Stimulated activated CD8-positive, alpha-beta memory T cell treated with anti-CD3 and anti-CD28 coated beads, Interleukin-7, amount 100 ng/mL, for 48 hours (primary cell): ENCODE measurements at places on chromosomes 6 and 20.

GRCh38 chr6:99592900-99593299 is 13.7 kb upstream of the PRDM13 start:
- DNase-seq: no peak

- no peak for DNase-seq
Observed at GRCh38 chr6:14463110-14463509, 345.5 kb downstream of the CD83 start.

DNA sequence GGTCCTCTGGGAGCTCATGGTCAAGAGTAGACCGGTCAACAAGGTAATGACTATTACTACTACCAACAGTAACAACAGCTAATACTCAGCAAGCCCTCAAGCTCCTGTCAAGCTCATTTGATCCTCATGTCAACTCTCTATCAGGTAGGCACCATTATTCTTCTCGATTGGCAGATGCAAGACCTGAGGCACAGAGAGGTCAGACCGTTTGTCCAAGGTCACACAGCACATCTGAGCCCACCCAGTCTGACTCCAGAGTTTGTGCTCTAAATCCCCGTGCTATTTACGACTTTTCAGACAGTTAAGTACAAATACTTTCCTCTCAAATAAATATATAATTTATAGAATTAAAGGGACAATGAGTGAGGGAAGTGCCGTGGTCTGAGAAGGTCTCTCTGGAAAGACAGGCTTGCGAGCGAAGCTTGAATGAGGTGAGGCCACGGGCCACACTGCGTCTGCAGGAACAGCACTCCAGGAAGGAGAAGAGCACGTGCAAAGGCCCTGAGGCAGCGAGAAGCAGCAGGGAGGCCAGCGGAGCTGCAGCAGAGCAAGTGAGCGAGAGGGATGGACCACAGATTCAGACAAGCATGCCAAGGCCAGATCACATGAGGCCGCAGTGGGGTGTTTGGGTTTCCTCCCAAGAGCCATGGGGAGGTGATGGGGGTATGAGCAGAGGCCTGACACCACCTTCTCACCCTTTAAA is 117.3 kb downstream of the PREX1 start:
- DNase-seq: no peak

- no peak for DNase-seq
Observed at GRCh38 chr20:50038169-50038568, 55.4 kb downstream of the SNAI1 start.

DNA sequence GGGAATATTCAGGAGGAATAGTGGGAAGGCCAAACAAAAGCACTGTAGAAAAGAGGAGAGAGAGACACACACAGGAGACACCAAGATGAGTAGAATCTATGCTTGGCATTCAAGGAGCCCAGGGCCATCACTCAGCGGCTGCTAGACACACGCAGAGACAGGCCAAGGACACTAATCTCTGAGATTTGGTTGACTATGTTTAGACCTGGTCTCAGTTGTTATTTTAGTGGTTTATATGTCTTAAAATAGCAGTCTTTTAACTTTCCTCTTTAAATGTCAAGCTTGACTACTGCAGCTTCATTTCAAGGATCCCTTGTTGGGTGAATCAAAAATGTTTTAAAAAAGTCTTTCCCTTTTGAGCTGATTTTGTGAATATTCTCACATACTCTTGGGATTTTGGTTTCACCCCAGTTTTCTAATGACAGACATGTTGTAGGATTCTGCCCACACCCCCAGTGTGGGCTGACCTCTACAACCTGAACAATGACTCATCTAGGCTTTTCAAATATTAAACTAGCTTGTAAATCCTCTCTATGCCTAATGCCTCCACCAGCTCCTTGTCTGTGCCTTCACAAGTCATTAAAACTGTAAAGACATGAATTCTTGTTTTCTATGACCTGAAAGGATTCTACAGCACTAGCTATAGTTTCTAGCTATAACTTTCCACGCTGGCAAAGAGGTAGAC is 142.7 kb upstream of the EXOC2 start:
- no peak for DNase-seq

DNA sequence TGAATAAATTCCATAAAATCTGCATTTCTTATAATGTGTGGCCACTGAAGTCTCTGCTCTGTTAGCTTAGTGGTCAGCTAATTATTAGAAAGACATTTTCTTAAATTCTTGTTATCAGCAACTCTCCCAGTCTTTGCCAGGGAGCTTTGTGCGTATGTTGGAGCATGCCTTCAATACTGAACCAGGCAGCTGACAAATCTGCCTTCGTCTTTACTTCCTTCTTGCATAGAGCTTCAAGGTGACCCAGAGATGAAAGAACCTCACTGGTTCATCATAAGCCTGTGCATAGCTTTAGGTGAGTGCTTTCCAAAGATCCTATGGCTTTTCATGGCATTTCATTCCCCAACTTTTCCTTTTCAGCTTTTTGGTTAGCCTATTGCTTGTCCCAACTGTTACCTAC is 43.0 kb upstream of the NELFCD start:
- DNase-seq: no peak

GRCh38 chr6:147154454-147154853 is 49.8 kb upstream of the STXBP5 start:
- DNase-seq: no peak

- no peak for DNase-seq
Observed at GRCh38 chr20:38152175-38152620, 12.9 kb downstream of the TGM2 start.

- no peak for DNase-seq
Observed at GRCh38 chr6:47298475-47298874, 11.2 kb downstream of the TNFRSF21 start.

DNA sequence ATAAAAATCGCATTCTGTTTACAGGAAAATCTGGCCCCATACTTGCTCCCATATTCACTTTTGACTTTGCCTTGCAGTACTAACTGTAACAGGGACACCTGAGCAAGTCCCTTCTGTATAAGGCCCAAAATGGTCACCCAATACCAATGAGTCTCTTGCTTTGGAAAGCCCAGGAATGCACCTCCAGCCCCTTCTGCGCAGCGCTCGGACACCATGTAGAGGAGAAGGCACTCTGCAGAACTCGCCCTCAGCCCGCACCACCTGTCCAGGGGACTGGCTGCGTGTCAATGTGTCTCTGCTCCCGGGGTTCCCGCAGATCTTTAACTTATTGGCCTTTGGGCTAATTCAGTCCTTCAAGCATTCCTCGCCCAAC is 746 bp upstream of the PRND start:
- DNase-seq: no peak

- DNase-seq: peak; percentile 7
Observed at GRCh38 chr6:134352786-134353480, 35.0 kb upstream of the SGK1 start.

DNA sequence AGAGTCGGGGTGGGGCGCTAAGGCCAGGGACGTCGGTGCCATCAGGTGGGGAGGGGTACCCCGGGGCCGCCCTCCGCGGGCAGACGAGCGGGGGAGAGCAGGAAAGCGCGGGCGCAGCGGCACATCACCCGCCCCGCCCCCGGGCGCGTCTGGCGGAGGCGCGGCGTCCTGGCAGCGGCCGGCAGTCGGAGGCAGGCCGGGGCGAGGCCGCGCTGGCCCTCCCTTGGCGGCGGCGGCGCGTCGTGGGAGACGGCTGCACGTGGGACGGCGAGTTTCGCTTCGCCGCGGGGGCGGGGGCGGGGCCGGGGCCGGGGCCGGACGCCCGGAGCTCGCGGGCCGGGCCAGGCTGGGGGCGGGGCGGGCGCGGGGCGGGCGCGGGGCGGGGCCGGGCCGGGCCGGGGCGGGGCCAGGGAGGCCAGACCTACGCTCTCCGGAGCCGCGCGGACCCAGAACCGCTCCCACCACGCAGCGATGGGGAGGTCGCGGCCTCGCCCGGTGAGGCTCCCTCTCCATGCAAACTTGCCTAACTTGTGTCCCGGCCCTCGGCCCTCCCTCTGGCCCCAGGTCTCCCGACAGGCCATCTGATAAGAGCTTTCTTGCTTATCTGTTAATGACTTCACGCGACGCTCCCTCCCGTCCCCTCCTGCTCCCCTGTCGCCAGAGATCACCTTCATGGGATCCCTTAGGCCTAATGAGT is 12.5 kb downstream of the ITPR3 start:
- peak; percentile 19 for DNase-seq

GRCh38 chr6:158507174-158507573 is 52.7 kb upstream of the TMEM181 start:
- DNase-seq: no peak

DNA sequence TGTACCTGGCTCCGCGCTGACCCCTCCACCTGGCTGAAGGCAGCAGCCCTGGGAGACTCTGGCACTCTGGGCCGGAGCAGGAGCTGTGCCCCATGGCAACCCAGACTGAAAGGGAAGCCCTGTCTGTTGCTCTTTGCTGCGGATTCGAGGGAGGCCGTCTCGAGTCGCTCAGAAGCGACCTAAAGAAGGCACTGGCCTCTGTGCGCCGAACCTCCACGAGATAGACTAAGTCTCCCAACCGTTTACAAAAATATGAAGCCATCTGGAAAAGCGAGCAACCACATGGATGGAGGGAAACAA is 10.5 kb upstream of the TBX18 start:
- DNase-seq: no peak

GRCh38 chr6:156389296-156389695 is 387.9 kb upstream of the ARID1B start:
- no peak for DNase-seq

- no peak for DNase-seq
Observed at GRCh38 chr6:16659466-16660156, 101.6 kb downstream of the ATXN1 start.

DNA sequence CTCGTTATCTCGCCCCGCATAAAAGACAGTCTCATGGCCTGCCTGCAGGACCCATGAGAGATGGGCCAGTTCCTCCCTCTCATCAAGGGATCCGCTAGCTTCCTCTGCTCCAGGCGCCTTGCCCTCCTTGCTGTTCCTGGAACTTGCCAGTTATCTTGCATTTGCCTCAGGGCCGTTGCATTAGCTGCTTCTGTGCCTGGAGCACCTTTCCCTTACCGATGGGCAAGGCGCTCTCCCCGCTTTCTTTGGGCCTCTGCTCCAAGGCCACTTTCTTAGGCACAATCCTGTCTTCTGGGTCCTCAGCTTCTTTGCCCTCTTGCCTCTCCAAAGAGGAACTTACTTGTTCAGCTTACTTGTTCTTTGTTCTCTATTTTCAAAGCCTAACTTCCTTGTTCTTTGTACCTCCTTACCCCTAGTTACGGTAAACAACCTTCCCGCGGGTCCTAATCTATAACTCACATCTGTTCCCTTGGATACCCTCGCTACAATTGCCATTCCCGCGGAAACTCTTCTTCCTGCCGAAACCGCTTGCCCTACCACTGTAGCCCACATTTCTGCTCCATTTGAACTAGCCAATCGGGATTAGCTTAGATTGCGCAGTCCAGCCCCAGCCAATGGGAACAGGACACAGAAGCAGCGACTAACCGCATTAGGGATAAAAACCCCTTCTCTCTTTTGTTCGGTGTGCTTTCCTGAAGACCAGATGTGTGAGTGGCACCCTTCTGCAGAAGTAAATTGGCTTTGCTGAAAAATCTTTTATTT is 887 bp upstream of the NSFL1C start:
- no peak for DNase-seq

DNA sequence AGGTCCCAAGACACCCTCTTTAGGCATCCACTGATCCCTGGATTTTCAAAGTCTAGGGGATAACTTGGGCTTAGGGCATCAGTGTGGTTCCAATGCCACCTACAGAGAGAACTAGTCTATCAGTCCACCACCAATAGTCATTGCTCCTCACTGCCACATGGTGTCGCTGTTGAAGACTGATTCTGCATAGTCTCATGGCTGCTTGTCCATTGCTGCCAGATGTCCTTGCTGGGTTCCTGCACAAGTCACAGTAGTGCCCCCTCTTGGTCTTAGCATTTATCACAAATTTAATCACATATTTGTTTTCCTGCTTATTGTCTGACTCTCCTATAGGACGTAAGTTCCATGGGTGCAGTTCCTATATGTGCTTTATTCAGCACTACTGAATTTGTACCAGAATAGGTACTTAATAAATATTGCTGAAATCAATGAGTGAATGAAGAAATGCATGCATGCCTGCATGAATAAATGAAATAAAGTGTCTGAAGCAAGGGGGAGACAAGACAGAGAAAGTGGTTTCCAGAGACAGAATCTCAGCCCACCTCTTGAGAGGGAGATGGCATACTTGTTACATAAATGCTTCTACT is 45.9 kb upstream of the RALY start:
- DNase-seq: peak; percentile 8

GRCh38 chr6:150567380-150567779 is 32.3 kb upstream of the PLEKHG1 start:
- DNase-seq: no peak

DNA sequence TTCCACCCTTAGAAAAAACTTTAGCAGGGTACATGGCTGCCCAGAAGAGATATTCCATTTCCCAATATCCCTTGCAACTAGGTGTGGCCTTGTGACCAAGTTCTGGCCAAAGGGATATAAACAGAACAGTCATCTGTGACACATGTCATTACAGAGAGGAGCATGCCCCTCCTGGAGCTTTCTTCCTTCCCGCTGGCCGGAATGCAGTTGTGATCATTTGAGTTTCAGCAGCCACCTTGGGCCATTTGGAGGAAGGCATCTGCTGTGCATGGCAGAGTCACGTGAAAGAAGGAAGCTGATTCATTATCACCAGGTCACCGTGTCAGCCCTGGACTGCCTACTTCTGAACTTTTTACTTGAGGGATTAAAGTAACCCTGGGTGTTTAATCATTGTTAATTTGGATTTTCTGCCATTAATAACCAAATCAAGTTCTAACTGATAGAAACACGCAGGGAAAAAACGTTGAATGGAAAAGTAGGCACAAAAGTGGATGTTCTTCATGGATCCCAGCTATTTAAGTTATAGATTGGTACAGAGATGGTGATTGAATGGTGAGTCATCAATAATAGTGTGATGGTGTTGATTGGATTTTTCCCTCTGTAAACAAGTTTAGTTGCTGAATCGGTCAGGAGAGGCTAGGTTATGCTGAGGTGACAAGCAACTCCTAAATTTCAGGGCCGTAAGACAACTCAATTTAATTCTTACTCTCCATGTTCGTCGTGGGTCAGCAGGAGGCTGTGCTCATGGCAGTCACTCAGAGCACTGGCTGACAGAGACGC is 80.7 kb upstream of the CCDC167 start:
- no peak for DNase-seq

- no peak for DNase-seq
Observed at GRCh38 chr6:22145823-22146677, 150.8 kb downstream of the PRL start.

DNA sequence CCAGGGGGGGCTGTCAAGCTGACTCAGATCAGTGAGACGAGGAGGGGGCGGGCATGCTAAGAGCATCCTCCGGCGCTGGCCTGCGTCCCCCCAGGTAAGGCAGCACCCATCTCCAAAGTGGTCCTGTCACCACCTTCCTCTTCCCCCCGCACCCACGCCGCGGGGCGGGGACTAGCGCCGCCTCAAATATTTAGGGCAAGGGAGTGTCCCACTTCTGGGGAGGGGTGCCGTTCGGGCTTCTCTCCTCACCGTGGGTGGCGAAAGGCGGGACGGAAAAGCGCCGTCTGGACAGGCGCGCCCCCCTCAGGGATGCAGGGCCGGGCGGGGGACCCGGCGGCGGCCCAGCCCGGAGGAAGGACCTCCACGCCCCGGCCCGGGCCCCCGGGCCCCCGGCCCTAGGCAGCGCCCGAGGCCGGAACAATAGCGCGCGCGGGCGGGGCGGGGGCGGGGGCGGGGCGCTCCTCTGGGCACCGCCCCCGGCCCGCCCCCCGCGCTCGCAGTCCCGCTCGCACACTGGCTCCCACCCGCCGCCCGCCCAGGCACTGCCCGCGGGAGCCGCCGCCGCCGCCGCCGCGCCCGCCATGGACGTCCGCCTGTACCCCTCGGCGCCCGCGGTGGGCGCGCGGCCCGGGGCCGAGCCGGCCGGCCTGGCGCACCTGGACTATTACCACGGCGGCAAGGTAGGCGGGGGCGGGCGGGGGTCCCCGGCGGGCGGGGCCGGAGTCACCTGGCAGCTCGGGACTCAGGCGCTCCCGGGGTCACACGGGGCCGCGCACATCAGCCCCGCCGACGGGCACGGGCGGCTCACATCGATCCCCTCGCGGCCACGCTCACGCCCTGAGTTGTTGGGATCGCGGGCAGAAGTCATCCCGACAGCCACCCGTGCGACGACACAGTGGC is at the start of gene TOX2:
TOX2 (plus strand) TSS at position 542 of the 900 bp plus-strand sequence; CDS start at position 582, 40 bp downstream.
- no peak for DNase-seq
